Suprapubic skin (tissue), 4 donors: ENCODE measurements at places on chromosomes 2 and 18. TPM values are rescaled to one million over a fixed set of nuclear protein-coding genes. Genes with fewer than 3 reads are reported as not detected.

DNA sequence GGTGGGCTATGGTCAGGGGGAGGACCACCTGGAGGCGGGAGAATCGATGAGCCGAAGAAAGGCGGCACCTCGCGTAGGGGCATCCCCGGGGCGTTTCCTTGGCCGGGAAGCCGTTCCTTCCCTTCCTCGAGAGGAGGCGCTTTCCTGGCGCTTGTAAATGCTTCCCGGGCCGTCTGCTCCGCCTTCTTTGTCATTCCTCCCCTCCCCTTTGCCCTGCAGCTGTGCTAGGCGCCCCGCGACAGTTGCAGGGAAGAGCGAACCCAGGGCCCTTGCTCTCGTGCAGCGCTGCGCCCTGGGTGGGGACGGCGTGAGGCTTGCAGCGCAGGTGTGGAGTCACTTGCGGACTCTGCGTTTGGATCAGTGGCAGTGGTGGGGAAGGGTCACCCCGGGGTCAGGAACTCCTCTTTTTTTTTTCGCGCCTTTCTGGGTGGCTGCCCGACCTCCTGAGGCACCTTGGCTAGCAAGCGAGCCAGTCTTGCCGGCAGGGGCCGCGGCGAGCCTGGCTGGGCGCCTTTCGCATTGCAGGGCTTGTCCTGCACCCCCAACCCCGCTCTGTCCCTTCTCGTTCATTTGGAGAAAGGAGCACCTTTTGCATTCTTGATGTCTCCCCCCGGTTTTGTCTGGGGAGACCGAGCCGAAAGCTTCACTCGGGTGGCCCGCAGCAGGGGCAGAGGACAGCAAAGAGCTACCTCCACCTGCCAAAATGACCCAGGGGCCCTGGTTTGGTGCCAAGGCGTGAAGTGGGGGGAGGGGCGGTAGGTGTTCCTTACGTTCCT lies 858 bp downstream of the KCNS3 start:
- peak overlapping the region; percentile 57 for H3K4me3 ChIP-seq
- peaks cover 9% of the 10 kb centered on the region for H3K27me3 ChIP-seq
- H3K36me3 ChIP-seq, result no peaks in the 10 kb centered on the region
- peaks cover 25% of the 10 kb centered on the region for H3K4me1 ChIP-seq
- H3K27ac ChIP-seq, result peak overlapping the region; percentile 11

DNA sequence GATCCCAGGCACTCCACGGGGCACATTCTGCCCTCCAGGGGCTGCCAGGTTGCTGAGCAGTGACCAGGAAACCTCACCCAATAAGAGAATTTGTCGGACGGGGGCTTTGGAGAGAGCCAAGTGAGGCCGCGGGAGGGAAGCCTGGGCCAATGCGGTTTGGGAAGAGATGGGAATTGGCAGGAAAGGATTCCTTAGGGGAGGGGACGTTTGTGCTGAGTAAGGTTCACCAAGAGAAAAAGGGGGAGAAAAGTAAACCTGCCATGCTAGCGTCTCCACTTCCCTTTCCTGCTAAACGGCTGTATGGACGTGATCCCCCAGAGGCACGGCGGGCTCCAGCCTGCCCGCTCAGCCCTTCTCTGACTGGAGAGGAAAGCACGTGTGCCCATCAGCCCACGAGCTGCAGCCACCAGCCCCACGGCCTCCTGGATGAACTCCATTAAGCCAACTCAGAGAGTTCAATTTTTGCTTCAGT lies 194.4 kb upstream of the ID2 start:
- H3K27me3 ChIP-seq, result no peaks in the 10 kb centered on the region
- DNase-seq, result peak; percentile 58
- H3K36me3 ChIP-seq, result no peaks in the 10 kb centered on the region
- peaks cover 33% of the 10 kb centered on the region for H3K4me1 ChIP-seq

- no peak for DNase-seq
- no peak overlapping the region for H3K27ac ChIP-seq
- H3K4me3 ChIP-seq, result no peak overlapping the region
- H3K4me1 ChIP-seq, result no peaks in the 10 kb centered on the region
- no peaks in the 10 kb centered on the region for H3K27me3 ChIP-seq
Observed at GRCh38 chr2:127486247-127487058, 39.8 kb downstream of the IWS1 start.

- no peaks in the 10 kb centered on the region for H3K27me3 ChIP-seq
- peaks cover 3% of the 10 kb centered on the region for H3K4me1 ChIP-seq
- no peak overlapping the region for H3K4me3 ChIP-seq
- H3K36me3 ChIP-seq, result no peaks in the 10 kb centered on the region
- no peak overlapping the region for H3K27ac ChIP-seq
- DNase-seq, result no peak
Observed at GRCh38 chr2:237818066-237818473, 19.5 kb downstream of the RBM44 start.

DNA sequence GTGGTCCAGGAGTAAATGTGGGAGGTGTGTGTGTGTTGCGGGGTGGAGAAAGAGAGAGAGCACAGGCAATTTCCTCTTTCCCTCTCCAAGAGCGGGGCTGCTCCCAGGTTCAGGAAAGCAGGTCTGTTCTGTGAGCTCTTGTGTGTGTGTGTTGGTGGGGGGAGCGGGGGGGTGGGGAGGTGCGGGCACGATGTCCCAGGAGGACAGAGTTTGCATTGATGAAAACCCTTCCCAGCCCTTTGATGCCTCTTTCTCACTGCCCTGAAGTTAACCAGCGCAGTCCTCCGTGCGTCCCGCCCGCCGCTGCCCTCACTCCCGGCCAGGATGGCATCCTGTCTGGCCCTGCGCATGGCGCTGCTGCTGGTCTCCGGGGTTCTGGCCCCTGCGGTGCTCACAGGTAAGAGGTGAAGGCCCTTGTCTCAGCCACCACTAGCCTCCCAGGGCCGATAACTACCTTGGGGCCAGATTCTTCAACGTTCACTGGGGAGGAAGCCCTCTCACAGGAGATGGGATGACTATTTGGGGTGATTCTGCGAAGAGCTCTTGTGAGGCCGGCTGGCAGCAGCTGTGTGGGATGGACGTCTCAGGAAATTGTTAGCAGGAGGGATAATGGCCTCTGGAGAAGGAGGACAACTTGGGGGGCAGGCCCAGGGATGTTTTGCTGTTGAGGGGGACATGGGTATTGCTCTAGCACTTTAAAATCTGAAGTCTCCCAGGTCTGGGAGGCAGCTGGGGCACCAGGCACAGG lies at the start of gene SNORC:
Gene SNORC (plus strand): TSS at position 247 of the 748 bp plus-strand sequence. CDS start 78 bp downstream, at position 325.
- no peak for DNase-seq
- no peak within 1 kb of the TSS for H3K27ac ChIP-seq
- H3K27me3 ChIP-seq, result peaks cover 3% of the 10 kb centered on the region
- peak within 1 kb of the TSS; percentile 7 for H3K4me3 ChIP-seq
- peaks cover 5% of the 10 kb centered on the region for H3K4me1 ChIP-seq
- no peaks in the 10 kb centered on the region for H3K36me3 ChIP-seq

- H3K4me3 ChIP-seq, result no peak overlapping the region
- no peaks in the 10 kb centered on the region for H3K27me3 ChIP-seq
- no peak for DNase-seq
- H3K4me1 ChIP-seq, result no peaks in the 10 kb centered on the region
- no peak overlapping the region for H3K27ac ChIP-seq
- H3K36me3 ChIP-seq, result no peaks in the 10 kb centered on the region
Observed at GRCh38 chr2:135337071-135337470, 193.9 kb downstream of the ZRANB3 start.

GRCh38 chr18:79750980-79751571 lies 46.7 kb upstream of the KCNG2 start:
- DNase-seq, result peak; percentile 49
- H3K27ac ChIP-seq, result peak overlapping the region; percentile 24
- peaks cover 55% of the 10 kb centered on the region for H3K36me3 ChIP-seq
- peaks cover 7% of the 10 kb centered on the region for H3K4me1 ChIP-seq
- H3K4me3 ChIP-seq, result no peak overlapping the region

GRCh38 chr18:21265971-21266673 lies 24.1 kb downstream of the GREB1L start:
- no peaks in the 10 kb centered on the region for H3K4me1 ChIP-seq
- no peak overlapping the region for H3K4me3 ChIP-seq

- H3K4me3 ChIP-seq, result no peak overlapping the region
- H3K27me3 ChIP-seq, result peaks cover 4% of the 10 kb centered on the region
- no peak overlapping the region for H3K27ac ChIP-seq
- H3K36me3 ChIP-seq, result no peaks in the 10 kb centered on the region
Observed at GRCh38 chr2:29787473-29788465, 133.6 kb downstream of the ALK start.

DNA sequence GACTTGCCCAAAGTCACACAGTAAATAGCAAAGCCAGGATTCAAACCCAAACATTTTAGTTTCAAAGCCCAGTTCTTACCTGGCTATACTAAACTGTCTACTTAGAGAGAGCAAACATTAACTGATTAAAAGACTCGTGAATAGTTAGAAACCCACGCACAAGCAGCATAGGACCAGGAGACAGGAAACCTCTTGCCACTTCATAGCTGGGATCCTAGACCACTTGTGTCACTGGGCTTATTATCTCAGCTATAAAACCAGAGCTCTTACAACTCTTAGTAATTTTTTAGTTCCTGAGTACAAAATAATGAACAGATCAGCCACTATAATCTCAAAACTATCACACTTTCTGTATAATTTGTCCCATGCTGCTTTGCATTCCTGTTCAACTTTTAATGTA lies 2.4 kb upstream of the AAK1 start:
- no peak overlapping the region for H3K27ac ChIP-seq
- H3K4me3 ChIP-seq, result no peak overlapping the region
- no peaks in the 10 kb centered on the region for H3K36me3 ChIP-seq
- no peaks in the 10 kb centered on the region for H3K27me3 ChIP-seq
- DNase-seq, result no peak
- peaks cover 41% of the 10 kb centered on the region for H3K4me1 ChIP-seq

GRCh38 chr2:43576981-43577892 lies 18.6 kb downstream of the THADA start:
- no peak overlapping the region for H3K4me3 ChIP-seq
- peaks cover 3% of the 10 kb centered on the region for H3K4me1 ChIP-seq
- no peak overlapping the region for H3K27ac ChIP-seq
- peaks cover 67% of the 10 kb centered on the region for H3K36me3 ChIP-seq
- no peaks in the 10 kb centered on the region for H3K27me3 ChIP-seq

DNA sequence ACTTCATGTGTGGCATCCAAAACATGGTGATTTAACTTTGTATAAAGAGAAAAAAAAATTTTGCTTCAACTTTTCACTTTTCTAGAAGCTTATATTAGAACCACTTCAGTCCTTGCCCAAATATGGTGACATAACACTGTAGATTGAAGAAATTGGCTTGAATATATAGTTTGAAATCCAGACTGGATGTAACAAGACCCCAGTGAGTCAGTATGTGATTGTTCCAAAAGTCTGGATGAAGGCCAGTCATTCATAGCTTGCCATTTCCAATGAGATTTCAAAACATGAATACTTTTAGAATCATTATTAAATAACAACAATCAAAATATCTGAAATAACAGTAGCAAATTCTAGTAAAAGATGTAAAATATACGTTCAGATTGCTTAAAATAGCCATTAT lies 104.8 kb upstream of the FN1 start:
- H3K4me1 ChIP-seq, result peaks cover 15% of the 10 kb centered on the region
- no peaks in the 10 kb centered on the region for H3K27me3 ChIP-seq
- H3K27ac ChIP-seq, result no peak overlapping the region
- DNase-seq, result no peak
- H3K4me3 ChIP-seq, result no peak overlapping the region

- H3K36me3 ChIP-seq, result no peaks in the 10 kb centered on the region
- no peak overlapping the region for H3K4me3 ChIP-seq
- no peak overlapping the region for H3K27ac ChIP-seq
- no peak for DNase-seq
Observed at GRCh38 chr2:121809607-121810006, 54.2 kb downstream of the TSN start.

DNA sequence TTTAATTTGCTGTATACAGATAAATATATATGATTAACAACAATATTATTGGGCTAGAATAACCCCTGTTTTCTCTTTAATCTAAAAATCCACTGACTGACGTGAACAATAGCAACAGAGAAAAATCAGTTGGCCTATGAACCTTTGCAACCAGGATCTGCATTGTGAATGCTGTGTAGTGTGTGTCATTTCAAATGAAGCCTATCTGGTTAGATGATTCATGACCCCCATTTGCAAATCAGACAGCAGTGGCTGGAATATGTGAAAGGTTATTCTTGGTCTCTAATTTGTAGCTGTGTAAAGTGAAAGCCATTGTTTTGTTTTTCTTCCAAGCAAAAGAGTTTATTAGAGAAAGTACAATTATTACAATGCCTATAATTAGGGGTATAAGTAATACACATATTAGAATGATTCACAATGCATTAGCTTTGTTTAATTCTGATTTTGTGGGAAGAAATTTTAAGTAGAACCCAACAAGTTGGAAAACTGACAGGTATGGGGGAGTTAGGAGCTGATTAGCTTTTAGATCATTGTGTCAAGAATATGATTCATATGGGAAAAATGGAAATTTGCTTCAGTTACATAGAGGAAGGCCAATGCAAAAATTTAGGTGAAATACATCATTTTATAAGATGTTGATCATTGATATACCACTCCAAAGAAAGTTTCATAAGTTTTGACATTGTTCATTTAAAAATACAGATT lies 1362.2 kb upstream of the TMEFF2 start:
- H3K4me1 ChIP-seq, result no peaks in the 10 kb centered on the region
- no peaks in the 10 kb centered on the region for H3K27me3 ChIP-seq
- DNase-seq, result no peak
- H3K36me3 ChIP-seq, result no peaks in the 10 kb centered on the region

- H3K4me3 ChIP-seq, result no peak overlapping the region
- H3K27me3 ChIP-seq, result no peaks in the 10 kb centered on the region
- no peaks in the 10 kb centered on the region for H3K36me3 ChIP-seq
- peaks cover 3% of the 10 kb centered on the region for H3K4me1 ChIP-seq
- DNase-seq, result no peak
Observed at GRCh38 chr2:8146132-8147005, 535.5 kb upstream of the ID2 start.

DNA sequence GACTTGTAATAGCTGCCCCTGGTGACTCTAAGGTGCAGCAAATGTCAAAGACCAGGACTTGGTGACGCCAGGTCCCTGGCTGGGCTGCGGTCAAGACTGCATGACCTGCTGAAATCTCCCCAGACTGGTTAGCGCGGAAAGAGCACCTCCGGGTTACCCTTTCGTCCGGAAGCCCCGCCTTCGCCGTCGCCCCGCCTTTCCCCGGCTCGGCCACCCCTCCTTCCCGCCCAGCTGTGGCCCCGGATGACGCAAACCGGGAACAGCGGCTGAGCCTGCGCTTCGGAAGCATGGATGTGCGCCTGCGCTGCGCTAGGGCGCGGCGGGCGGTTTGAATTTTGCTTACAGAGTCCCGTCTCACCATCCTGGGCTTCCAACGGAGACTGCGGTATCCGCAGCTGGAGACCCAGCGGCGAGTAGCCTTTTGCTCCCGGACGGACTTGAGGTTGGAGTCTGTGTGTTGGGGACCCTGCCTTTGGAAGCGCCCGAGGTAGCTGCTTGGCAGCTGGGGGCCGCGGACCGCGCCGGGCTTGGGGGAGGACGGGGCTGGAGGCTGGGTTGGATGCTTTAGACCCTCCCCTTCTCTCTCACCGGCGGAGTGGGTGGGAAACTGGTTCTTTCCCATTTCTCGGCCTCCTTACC lies at the start of gene SKA1:
Gene SKA1 (plus strand): TSS at position 294 of the 639 bp plus-strand sequence. CDS start 785 bp downstream, outside the sequence.
- peaks cover 14% of the 10 kb centered on the region for H3K4me1 ChIP-seq
- peak; percentile 94 for DNase-seq
- H3K36me3 ChIP-seq, result no peaks in the 10 kb centered on the region
- peak within 1 kb of the TSS; percentile 63 for H3K4me3 ChIP-seq

- H3K27ac ChIP-seq, result no peak overlapping the region
- no peaks in the 10 kb centered on the region for H3K27me3 ChIP-seq
- no peak for DNase-seq
Observed at GRCh38 chr2:75798569-75798968, 87.9 kb upstream of the GCFC2 start.

Gene SPDYA
- total RNA-seq, result 0.76 TPM

Gene CDK15
- 0.38 TPM for total RNA-seq

Gene BMP10
- not detected for total RNA-seq

Gene FHL2
- total RNA-seq, result 43.0 TPM

Gene CAPN14
- 0.53 TPM for total RNA-seq

Gene G6PC2
- total RNA-seq, result not detected

Gene BOLL
- total RNA-seq, result not detected

Gene UGT1A9
- not detected for total RNA-seq

Gene INO80C
- total RNA-seq, result 35.2 TPM

Gene MROH2A
- not detected for total RNA-seq

Gene GPR45
- not detected for total RNA-seq

Gene PROC
- total RNA-seq, result 0.36 TPM

Gene FIGN
- total RNA-seq, result 2.0 TPM

Gene TFCP2L1
- total RNA-seq, result 33.5 TPM
